ENCODE measurements at places on chromosomes 6 and 20. TPM values are rescaled to one million over a fixed set of nuclear protein-coding genes. Genes with fewer than 3 reads are reported as not detected.
A peak's percentile ranks its signal among the peaks of the same experiment; 100 is the strongest.

DNA sequence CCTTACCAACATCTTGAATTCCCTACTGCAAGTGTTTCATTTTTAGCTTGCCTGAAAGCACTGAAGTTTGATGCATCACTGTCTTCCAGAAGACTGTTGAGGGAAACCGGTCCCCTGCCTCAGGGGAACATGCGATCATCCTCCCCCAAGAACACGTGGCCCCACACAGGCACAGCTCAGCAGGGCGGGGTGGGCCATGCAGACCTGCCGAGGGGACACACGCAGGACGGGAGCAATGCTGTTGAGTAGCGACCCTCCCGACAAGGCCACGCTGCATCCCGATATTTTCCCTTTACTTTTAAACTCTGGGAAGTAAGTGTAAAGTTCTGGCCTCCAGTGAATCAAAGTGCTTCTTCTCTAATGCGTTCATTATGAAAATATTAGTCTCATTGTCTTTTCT is 59.3 kb upstream of the XRN2 start:
- no peak for DNase-seq

RNF144B gene
- total RNA-seq: 141 TPM

SLC35F1 gene
- not detected for total RNA-seq

ENPP3 gene
- total RNA-seq: not detected

DNA sequence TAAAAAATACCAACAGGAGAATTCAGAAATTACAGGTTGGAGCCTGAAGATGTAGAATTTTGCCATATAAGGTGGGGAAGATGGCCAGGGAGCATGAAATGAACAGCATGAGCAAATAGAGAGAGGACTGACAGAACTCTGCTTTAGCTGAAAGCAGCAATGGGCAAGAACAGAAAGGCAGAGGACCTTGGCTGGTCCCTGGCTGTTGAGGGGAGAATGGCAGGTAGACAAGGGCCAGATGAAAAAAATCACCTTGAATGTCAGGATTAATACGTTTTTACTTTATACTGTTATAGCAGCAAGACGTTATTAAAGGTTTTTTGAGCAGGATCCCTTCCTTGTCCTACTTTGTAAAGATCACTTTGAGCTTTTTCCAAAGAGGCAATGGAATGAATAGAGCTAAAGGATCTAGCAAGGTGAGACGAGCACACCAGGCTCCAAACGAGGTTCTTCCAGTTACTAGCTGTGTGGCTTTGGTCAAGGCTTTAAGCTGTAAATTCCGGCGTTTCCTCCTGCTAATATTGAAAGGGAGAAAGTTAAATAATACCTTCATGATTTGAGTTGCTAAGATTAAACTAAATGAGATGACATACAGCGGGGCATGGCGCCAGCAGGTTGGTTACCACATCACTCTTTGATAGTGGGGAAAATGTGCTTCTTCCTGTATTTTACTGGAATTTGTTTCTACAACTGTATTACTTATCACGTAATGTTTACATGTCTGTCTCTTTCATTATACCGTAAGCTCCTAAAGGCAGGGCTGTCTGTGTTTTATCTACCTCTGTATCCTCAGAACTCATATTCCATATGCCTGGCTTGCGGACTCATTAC is 776 bp downstream of the PPIL1 start:
- DNase-seq: peak; percentile 31

EMILIN3 gene
- total RNA-seq: not detected

MUC21 gene
- total RNA-seq: 0.53 TPM

- DNase-seq: peak; percentile 72
Observed at GRCh38 chr6:54802775-54803634, 43.6 kb upstream of the FAM83B start.

GRCh38 chr6:49531774-49532569 is 18.5 kb upstream of the C6orf141 start:
- peak; percentile 87 for DNase-seq

All from bronchial epithelial cell (primary cell).